Skeletal muscle cell (primary cell): ENCODE measurements at places on chromosomes 3 and 15.

- DNase-seq, result peak; percentile 95
These were observed 9.5 kb downstream of the CA12 start for GRCh38 chr15:63372018-63372705.

DNA sequence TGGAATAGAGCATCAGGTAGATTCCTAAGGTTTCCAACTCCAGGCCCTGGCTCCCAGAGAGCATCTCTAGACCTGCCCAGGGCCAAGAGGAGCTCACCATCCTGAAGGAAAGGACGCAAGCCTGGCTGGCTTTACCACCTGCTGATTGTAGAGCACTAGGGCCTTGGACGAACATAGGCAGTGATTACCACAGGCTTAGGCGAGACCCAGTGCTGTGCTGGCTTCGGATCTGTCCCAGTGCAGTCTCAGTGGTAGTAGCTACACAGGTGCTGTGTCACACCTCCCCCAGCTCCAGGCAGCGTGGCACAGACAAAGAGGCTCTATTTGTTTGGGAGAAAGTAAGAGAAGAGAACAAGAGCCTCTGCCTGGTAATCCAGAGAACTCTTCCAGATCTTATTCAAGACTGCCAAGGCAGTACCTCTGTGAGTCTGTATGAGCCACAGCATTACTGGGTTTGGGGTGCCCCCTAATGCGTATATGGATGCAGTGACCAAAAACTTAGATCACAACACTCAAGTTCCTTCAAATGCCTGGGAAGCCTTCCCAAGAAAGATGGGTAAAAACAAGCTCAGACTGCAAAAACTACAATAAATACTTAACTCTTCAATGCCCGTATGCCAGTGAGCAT lies 25.4 kb downstream of the ISG20 start:
- no peak for DNase-seq

DNA sequence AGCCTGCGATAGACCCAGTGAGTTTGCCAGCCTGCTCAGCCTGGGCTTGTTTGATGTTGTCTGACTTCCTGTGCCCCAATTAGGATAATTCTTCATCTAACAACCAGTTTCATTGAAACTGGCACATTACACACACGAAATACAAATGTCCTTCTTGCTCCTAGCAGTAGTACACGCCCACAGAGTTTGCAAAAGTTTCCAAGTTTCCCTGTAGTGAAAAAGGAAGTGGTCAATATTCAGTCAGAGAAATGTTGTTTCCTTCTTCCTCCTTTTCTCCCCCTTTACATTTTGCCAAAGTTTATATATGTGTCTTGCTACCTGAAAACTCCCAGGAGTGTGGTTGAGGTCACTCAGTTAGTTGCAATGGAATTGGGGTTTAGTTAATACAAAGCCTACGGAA lies 58.4 kb upstream of the LRTM1 start:
- DNase-seq, result no peak

GRCh38 chr3:118963711-118964110 lies 70.9 kb downstream of the IGSF11 start:
- no peak for DNase-seq

- DNase-seq, result no peak
These were observed 233.9 kb downstream of the BBX start for GRCh38 chr3:107756649-107757048.

GRCh38 chr3:72576563-72576962 lies 271.7 kb downstream of the SHQ1 start:
- DNase-seq, result no peak
